Activated naive CD4-positive, alpha-beta T cell treated with anti-CD3 and anti-CD28 coated beads, Interleukin-2, amount 50 U/mL, for 72 hours (primary cell): ENCODE measurements at places on chromosomes 12 and 14. TPM values are rescaled to one million over a fixed set of nuclear protein-coding genes. Genes with fewer than 3 reads are reported as not detected.
A peak's percentile ranks its signal among the peaks of the same experiment; 100 is the strongest.

- no peak for DNase-seq
These were observed 35.1 kb upstream of the BMAL2 start for GRCh38 chr12:27297566-27297965.

C12orf50 gene
- total RNA-seq: 0.07 TPM

GRCh38 chr14:87030197-87030596 lies 962.8 kb downstream of the GALC start:
- DNase-seq: no peak

DNA sequence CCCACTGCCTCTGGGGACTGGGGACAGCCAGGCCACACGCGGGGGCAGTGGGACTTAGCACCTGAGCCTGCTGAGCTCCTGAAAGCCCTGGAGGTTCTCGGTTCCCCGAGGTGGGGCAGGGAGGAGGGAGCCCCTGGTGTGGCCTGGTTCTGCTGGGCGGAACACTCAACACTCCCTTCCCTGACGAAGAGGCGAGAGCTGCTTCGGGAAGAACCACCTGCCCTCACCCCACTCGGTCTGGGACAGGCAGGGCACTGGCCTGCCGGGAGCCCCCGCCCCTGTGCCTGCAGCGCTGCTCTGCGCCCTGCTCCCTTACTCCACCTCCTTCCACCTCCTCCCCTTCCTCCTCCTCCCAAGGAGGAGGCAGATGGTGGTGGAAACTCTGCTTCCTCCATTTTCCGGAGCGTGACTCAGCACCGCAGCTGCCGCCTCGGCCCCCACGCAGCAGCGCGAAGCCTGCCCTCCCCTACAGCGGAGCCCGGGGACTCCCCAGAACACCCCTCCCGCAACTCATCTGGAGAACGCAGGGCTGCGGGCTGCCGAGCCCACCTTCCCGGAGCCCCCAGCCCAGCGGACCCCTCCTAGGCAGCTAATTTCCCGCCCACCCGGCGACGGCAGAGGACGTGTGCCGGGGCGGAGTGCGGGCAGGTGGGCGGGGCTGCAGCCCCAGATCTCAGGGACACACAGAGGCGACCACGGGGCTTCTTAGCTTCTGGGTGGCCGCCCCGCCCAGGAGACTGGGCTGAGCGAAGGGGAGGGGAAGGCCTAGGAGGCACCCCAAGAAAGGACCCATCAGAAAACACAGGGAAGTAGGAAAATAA lies 11.7 kb upstream of the INF2 start:
- DNase-seq: peak; percentile 82

GRCh38 chr14:38042322-38042721 lies 165.4 kb upstream of the SSTR1 start:
- DNase-seq: no peak

APPL2 gene
- total RNA-seq: 17.2 TPM

KLRC3 gene
- total RNA-seq: not detected

- DNase-seq: no peak
These were observed 34.5 kb downstream of the ELK3 start for GRCh38 chr12:96228566-96229248.

GRCh38 chr12:107094183-107094448 lies 767 bp upstream of the CRY1 start:
- DNase-seq: no peak

CMTM5 gene
- not detected for total RNA-seq

- DNase-seq: peak; percentile 78
These were observed 18.7 kb downstream of the DAD1 start for GRCh38 chr14:22570132-22570949.

FAM181A gene
- total RNA-seq: not detected

SRSF9 gene
- 207 TPM for total RNA-seq

USP44 gene
- 3.2 TPM for total RNA-seq

MYRFL gene
- total RNA-seq: not detected

EPYC gene
- not detected for total RNA-seq

GRCh38 chr14:92626041-92626440 lies 112.5 kb downstream of the RIN3 start:
- DNase-seq: no peak

GZMH gene
- 17.0 TPM for total RNA-seq

- no peak for DNase-seq
These were observed 8.3 kb downstream of the CEP128 start for GRCh38 chr14:80933282-80933681.

DNA sequence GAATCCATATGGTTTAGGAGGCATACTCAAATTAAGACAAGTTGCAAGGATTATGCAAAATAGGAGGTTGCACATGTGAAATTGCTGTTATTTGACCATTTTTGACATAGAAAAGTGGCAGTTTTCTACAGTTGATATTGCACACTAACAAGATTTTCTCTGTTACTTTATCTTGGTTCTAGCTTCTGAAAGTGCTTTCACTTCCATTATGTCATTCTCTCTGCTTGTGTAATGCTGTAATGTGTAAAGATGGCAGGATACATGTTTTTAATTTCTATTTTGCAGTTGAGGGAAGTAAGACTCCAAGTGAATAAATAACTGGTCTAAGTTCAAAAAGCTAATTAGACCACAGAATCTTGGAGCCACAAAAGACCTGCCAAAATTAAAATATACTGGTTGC lies 60.6 kb downstream of the MYRFL start:
- DNase-seq: no peak

DNA sequence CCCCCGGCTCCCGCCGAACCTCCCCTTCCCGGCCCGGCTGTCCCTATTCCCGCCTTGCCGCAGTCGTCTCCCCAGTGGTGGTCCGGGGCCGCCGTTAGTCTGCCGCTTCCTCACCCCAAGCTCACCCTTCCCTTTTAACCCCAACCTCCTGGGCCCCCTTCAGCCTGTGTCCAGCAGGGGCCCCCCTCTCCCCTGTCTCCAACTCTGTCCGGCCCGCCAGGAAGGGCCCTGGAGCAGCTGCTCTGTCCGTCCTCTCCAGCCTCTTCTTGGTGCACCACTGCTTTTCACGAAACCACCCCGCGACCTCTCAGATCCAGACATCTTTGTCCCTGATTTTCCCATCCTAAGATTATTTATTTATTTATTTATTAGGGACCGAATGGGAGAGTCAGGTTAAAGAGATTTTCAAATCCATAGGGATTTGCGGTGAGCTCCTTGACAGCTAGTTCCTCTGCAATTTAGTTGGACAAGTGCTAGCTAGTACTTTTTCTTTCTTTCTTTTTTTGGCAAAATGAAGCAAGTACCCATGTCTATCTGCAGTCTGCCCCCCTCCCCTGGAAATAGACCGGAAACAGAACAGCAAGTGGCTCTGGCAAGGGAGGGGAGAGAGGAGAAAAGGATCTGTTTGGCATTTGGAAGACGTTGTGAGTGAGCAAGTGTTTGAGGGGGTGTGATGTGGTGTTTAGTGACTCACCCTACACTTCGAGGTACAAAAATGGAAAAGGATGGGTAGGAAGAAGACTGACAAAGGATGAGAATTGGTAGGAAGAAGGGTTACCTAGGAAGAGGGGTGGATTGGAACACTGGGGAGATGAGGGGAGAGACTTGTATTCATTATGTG lies 632 bp downstream of the UBR7 start:
- no peak for DNase-seq
